H1 (cell line): ENCODE measurements at places on chromosomes 1 and 21. TPM values are rescaled to one million over a fixed set of nuclear protein-coding genes. Genes with fewer than 3 reads are reported as not detected.

GRCh38 chr1:207828485-207829158 is 76.8 kb downstream of the CD46 start:
- DNase-seq: peak; percentile 63

- DNase-seq: no peak
Measured at GRCh38 chr1:40699787-40700186, 8.3 kb downstream of the NFYC start.

DNA sequence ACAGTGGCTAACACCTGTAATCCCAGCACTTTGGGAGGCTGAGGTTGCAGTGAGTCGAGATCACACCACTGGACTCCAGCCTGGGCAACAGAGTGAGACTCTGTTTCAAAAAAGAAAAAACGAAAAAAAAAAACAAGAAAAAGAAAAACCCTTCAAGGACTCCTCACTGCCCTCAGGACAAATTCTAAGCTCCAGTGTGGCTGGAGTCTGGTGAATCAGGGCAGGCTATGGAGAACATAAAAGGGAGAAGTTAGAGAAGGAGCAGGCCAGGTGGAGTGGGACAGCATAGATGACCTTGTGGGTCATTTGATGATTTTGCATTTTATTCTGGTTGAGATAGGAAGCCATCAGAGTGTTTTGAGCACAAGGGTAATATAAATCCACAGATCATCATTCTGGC is 12.5 kb upstream of the UAP1 start:
- no peak for DNase-seq

DNA sequence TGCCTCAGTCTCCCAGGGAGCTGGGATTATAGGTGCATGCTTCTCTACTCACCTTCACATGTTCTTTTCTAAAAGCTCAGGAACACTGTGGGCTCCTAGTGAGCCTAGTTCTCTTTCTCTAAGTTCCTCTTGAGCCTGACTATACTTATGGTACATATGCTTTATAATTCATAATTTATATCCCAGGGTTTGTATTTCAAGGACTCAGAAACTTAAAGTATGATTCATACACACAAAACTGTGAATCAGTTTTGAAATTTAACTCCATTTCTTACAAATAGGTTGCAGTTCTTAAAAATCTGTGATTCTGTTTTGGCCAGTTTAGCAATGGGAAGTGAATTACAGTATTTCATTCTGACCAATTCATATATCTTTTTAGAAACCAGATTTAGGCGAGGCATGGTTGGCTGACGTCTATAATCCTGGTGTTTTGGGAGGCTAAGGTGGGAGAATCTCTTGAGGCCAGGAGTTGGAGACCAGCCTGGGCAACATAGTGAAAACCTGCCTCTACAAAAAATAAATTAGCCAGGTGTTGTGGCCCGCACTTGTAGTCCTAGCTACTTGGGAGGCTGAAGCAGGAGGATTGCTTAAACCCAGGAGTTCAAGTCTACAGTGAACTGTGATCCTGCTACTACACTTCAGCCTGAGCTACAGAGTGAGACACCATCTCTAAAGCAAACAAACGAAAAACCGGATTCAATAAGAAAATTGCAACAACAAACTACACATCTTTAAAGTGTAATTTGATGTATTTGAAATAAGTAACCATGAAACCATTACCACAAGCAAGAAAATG is 15.6 kb downstream of the RASAL2 start:
- DNase-seq: no peak

DNA sequence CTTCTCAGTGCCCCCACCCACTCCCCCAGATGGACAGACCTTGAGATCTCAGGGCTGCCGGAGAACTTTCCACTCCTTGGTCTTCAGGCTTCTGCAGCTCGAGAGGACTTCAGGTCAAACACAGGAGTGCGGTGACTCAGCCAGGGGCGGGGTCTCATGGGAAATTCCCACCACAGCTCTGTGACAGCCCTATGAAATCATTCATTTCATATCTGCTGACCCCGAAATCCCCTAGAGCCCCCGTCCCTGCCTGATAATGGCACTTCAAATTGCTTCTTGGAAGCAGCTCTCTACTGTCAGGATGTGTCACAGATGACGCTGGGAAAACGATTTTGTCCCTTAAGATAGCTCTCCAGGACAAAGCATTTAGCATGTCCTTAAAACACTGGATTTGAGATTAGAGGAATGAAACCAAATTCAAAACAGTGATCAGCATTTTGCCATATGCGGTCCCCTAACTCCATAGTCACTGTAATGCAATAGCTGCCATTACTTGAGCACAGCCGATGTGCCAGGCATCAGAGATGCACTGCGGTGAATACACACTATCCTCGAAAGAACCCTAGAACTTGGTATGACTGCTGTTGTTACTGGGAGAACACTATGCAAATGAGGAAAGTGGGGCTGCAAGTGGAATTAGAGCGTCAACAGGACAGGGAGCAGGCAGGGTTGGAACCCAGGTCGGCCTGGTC is at the start of gene TNFRSF9:
Gene TNFRSF9 (minus strand): TSS at position 95 of the 692 bp plus-strand sequence. CDS start 845 bp downstream, outside the sequence.
- DNase-seq: no peak

- DNase-seq: no peak
Measured at GRCh38 chr1:6574025-6574620, 5.7 kb upstream of the ZBTB48 start.

Gene SLC19A2
- 22.5 and 23.2 TPM in 2 replicates for total RNA-seq

DNA sequence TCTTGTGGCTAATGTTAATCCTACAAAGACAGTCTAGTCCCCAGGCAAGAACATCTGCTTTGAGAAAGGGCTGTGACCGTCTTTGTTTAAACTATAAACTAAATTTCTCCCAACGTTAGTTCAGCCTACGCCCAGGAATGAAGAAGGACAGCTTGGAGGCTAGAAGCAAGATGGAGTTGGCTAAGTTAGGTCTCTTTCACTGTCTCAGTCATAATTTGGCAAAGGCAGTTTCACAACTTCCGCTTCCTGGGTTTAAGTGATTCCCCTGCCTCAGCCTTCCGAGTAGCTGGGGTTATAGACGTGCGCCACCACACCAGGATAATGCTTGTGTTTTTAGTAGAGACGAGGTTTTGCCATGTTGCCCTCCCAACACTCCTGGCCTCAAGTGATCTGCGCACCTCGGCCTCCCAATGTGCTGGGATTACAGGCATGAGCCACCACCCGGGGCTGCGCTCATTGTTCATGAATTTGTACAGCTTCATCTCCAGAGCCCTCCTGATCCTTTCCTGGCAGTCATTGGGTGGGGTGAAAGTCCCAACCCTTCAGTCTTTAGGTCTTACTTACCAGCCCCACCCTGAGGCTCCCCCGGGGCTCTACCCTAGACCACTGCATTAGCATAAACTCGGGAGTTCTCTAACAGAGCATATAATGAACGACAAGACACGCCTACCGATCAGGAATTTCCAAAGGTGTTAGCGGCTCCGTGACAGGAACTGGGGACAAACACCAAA is 4.9 kb upstream of the MASP2 start:
- DNase-seq: no peak

Gene PPIAL4G
- not detected in 2 replicates for total RNA-seq

Gene NBPF6
- not detected in 2 replicates for total RNA-seq

Gene SELP
- total RNA-seq: not detected in 2 replicates

Gene SLC22A15
- total RNA-seq: 3.3 and 3.7 TPM in 2 replicates

GRCh38 chr1:8796812-8797211 is 20.6 kb downstream of the RERE start:
- no peak for DNase-seq

- no peak for DNase-seq
Measured at GRCh38 chr1:110074166-110074565, 3.7 kb upstream of the ALX3 start.

DNA sequence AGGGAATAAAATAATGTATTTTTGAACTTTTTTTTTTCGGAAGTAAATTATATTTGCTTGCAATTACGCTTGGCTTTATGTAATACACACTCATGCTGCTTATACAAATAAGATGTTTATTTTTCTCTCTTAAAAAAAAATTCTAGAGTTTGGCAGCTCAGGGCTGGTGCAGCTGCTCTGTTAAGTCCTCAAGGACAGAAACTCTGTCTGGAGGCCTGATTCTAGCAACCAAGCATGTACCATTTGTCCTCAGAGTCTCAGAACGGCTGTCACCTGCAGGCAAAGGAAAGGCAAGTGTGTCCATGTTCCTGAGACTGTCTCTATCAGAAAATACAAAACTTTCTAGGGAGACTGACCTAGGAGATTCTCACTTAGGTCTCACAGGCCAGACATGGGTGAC is 23.2 kb upstream of the CLDN17 start:
- DNase-seq: no peak

Gene HES3
- total RNA-seq: 54.3 and 67.9 TPM in 2 replicates

GRCh38 chr1:82366689-82367088 is 566.0 kb downstream of the ADGRL2 start:
- DNase-seq: no peak

- no peak for DNase-seq
Measured at GRCh38 chr1:60956520-60956919, 125.8 kb upstream of the NFIA start.

DNA sequence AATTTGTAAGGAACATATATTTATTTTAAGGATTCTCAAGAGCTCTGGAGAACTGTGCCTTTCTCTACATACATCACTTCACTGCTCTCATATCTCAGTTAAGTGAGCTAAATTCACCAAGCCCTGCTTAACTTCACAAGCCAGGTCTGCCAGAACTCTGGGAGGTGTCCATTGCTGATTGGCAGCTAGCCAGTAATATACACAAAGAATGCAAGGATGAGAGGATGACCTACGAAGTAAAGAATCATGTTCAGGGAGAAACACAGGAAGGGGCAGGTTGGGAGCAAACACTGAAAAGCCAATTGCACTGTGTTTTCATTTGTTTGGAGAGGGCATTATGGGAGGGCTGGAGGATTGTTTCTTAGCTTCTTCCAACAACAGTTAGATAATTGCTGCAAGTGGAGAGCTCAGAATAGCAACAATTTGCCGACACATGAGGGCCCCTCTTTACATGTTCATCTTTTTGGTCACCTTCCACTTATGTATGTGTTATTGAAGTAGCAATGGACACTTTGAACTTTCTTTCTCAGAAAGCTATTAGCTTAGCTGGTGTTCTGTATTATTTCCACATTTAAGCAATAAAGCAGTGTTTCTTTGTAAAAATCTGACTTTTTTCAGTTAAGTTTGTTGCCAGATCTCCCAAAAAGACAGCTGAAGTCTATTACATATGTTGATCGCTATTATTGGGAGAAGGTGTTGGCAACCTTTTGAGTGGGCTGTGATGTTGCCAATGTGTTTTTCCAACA is 254.8 kb downstream of the LTN1 start:
- DNase-seq: no peak

Gene PLA2G2C
- not detected in 2 replicates for total RNA-seq
